ENCODE measurements at places on chromosomes 13 and 19. TPM values are rescaled to one million over a fixed set of nuclear protein-coding genes. Genes with fewer than 3 reads are reported as not detected.

GRCh38 chr13:113831061-113831460, 32.8 kb downstream of the GAS6 start:
- no peak for DNase-seq
- H3K4me1 ChIP-seq: peaks cover 2% of the 10 kb centered on the region

DNA sequence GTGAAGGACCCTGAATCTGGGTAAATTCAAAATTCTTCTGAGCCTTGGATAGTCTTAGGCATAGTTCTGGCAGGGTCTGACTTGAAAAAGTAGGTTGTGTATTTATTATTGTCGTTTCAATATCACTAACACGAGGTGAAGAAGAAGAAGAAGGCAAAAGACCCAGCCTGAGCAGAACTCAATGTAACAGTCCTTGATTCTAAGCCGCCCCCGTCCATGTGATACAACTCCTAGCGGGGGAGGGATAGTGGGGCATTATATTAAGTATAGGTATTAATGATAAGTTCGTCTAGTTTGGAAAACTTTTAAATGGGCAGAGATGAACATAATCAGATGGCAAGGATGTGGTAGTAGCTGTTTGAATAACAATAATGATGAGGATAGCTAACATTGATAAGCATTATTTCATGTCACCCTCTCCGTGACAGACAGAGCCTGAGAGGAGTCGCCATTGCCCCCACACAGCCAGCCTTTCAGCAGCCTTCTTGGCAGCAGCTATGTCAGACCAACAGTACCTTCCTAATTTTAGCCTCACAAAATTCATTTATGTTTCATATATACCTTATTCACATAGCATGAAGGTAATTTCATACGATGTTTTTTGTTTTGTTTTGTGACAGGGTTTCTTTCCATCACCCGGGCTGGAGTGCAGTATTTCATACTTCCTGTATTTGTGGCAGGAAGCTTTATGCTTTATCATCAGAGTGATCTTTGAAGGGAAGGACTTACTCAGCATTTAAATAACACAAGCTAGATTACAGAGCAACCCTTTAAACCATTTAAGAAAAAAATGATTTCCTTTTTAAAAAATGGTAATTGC, 64.4 kb upstream of the NPAS1 start:
- peak; percentile 60 for DNase-seq
- peaks cover 62% of the 10 kb centered on the region for H3K4me1 ChIP-seq
- peak overlapping the region; percentile 89 for H3K27ac ChIP-seq
- H3K4me3 ChIP-seq: peak overlapping the region; percentile 65
- H3K27me3 ChIP-seq: no peaks in the 10 kb centered on the region

GRCh38 chr13:113746143-113746525, 12.9 kb upstream of the TMEM255B start:
- DNase-seq: no peak
- peaks cover 8% of the 10 kb centered on the region for H3K27me3 ChIP-seq
- H3K36me3 ChIP-seq: no peaks in the 10 kb centered on the region
- no peak overlapping the region for H3K27ac ChIP-seq

The SIGLEC9 gene
- 0.60 TPM for total RNA-seq

DNA sequence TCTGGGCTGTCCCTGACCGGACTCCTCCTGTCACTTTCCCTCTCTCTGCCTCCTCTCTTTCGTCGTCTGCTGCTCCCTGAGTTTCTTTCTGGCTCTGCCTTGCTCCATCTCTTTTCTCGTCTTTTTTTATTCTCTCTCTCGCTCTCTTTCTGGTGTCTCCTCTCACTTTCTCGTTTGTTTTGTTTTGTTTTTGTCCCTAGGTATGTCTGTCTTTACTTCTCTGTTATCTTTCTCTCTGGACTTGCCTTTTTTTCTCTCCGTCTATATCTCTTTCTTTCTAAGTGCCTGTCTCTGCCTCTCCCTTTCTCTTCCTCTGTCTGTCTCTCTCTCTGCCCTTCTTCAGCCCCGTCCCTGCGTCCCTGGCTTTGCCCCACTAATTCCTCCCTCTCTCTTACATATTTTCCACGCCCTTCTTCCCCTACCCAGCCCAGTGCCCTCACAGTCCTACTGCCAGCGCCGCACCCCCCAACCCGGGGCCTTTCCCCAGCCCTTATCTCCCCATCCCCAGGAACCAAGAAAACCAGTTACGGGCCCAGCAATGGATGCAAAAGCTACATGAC, 48.1 kb upstream of the SHKBP1 start:
- H3K27ac ChIP-seq: no peak overlapping the region
- peaks cover 24% of the 10 kb centered on the region for H3K27me3 ChIP-seq
- no peaks in the 10 kb centered on the region for H3K36me3 ChIP-seq
- no peak overlapping the region for H3K4me3 ChIP-seq
- H3K4me1 ChIP-seq: peaks cover 14% of the 10 kb centered on the region

The ZNF181 gene
- 3.8 TPM for total RNA-seq
